Bronchial smooth muscle cell (primary cell): ENCODE measurements at places on chromosomes 4 and X. TPM values are rescaled to one million over a fixed set of nuclear protein-coding genes. Genes with fewer than 3 reads are reported as not detected.

The MAGEB17 gene
- 0.09 TPM in 1 of 2 replicates, not detected in the other for total RNA-seq

The IL3RA gene
- total RNA-seq = not detected in 2 replicates

The RASGEF1B gene
- total RNA-seq = under 0.01 TPM in 1 of 2 replicates, not detected in the other

The PDZD4 gene
- total RNA-seq = under 0.01 and 0.26 TPM in 2 replicates

The TASL gene
- not detected in 2 replicates for total RNA-seq

The CSAG3 gene
- not detected in 2 replicates for total RNA-seq

The ETDC gene
- not detected in 2 replicates for total RNA-seq

The EDA2R gene
- total RNA-seq = 12.8 and 14.5 TPM in 2 replicates

The KLKB1 gene
- total RNA-seq = 0.16 and 0.17 TPM in 2 replicates

The GUCY1A1 gene
- 4.5 and 8.5 TPM in 2 replicates for total RNA-seq

The SLC30A9 gene
- total RNA-seq = 43.8 and 45.4 TPM in 2 replicates

The SLC16A2 gene
- 7.4 and 13.2 TPM in 2 replicates for total RNA-seq

The GABRE gene
- 5.2 and 11.0 TPM in 2 replicates for total RNA-seq

The JCHAIN gene
- total RNA-seq = 0.34 and 2.7 TPM in 2 replicates

The TMPRSS11E gene
- 0.16 TPM in 1 of 2 replicates, not detected in the other for total RNA-seq

The NKRF gene
- total RNA-seq = 1.8 and 2.5 TPM in 2 replicates

The XG gene
- 0.52 and 6.1 TPM in 2 replicates for total RNA-seq

The FAM184B gene
- total RNA-seq = not detected in 2 replicates

The FAM9C gene
- under 0.01 and 0.16 TPM in 2 replicates for total RNA-seq

The TRPC3 gene
- 0.32 and 0.34 TPM in 2 replicates for total RNA-seq

The RTL9 gene
- under 0.01 TPM in 2 replicates for total RNA-seq

The MORC4 gene
- total RNA-seq = 23.5 and 24.4 TPM in 2 replicates

The SLC25A31 gene
- total RNA-seq = not detected in 2 replicates

The VGLL1 gene
- total RNA-seq = not detected in 2 replicates

The MTNR1A gene
- not detected in 2 replicates for total RNA-seq

The NEXMIF gene
- total RNA-seq = not detected in 2 replicates

The CNGA1 gene
- not detected in 2 replicates for total RNA-seq

The MTHFD2L gene
- total RNA-seq = 9.1 and 9.2 TPM in 2 replicates
